Endodermal cell (in vitro differentiated cells): ENCODE measurements at places on chromosomes 6 and 20.
A peak's percentile ranks its signal among the peaks of the same experiment; 100 is the strongest.

GRCh38 chr6:111222341-111222740 lies 135.0 kb downstream of the SLC16A10 start:
- DNase-seq = no peak

DNA sequence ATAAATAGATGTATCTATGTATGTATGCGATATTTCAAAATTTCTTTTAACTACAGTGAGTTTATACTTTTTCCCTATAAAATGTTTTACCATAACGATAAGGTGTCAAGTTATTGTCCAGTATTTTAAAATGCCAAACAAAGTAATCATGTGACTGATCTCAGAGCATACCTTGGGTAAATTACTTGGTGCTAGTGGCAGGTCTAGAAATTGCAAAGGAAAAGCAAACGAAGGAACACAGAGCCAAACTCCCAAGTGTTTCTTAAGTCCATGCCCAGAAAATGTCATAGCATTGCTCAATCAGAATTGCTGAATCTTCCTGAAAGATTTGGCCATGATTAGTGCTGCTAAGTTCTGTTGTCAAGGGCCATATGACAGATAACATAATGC lies 77.5 kb downstream of the CAP2 start:
- no peak for DNase-seq

- DNase-seq = peak; percentile 36
Measured at GRCh38 chr6:14278006-14278405, 160.4 kb downstream of the CD83 start.

GRCh38 chr6:46221222-46221793 lies 50.5 kb upstream of the ENPP5 start:
- no peak for DNase-seq

GRCh38 chr6:39388606-39389483 lies 66.3 kb upstream of the KCNK16 start:
- no peak for DNase-seq

DNA sequence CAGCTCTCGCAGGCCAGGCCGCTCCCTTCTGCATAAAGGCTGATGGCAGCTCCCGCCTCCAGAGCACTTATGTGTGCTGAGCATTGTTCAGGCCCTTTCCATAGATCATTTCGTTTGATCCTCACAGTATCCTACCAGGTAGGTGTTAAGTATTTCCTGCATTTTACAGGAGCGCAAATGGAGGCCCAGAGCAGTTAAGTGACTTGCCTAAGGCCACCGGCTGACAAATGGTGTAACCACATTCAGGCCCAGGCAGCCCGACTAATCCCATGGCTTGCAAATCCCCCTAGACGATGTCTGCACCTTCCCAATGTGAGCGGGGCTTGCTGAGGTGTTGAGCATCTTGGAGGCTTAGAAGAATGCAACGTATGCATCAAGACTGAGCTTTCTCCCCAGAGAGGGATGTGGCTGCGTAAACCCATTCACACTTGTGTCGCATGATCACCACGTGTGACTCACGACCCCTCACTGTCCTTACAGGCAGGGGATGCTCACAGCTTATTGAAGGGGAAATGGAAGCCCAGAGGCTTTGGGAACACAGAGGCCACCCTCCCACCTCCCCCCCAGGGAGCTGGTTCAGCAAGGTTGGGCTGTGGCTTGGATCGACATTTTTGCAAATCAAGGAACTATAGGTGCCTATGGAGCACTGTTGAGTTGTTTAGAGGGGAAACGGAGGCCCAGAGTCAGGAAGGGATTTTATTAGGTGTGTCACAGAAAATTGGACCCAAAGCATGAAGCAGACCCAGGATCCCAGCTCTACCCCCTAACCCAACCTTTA lies 7.0 kb downstream of the BPIFB2 start:
- peak; percentile 97 for DNase-seq

DNA sequence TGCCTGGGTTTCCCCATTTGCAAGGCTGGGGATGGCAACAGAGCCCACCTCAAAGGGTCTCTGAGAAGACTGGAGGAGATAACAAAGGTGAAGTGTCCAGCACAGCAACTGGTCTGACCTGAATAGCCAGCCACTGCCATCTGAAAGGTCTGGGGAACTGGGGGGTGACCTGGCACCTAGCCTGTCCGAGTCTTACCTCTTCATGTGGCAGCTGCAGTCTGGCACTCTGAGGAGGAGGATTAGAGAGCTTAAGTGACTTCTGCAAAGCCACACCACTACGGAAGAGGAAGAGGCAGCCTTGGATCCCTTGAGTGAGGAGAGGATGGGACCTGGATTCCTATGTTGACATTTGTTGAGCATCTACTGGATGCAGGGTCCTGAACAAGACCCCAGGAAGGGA lies 22.2 kb downstream of the C20orf203 start:
- peak; percentile 41 for DNase-seq

GRCh38 chr20:60210779-60211617 lies 252.8 kb downstream of the CDH26 start:
- DNase-seq = peak; percentile 92

DNA sequence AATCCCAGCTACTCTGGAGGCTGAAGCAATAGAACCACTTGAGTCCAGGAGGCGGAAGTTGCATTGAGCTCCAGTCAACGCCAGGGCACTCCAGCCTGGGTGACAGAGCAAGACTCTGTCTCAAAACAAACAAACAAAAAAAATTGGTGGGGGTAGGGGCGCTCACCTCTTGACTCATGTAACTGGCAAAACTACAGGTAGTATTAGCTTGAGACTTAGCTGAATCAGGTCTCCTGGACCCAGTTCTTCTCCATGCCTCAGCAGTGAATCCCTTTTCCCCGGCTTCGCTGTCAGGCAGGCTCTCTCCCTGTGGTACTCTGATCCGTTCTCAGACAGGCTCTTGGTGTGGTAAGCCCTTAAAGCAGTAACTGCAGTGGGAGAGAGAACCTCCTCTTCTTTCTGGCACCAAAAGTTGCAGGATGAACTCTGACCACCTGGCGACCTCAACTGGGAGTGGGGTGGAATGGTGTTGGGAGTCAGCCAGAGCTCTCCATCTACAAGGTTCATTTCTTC lies 12.9 kb downstream of the SLC9A8 start:
- peak; percentile 70 for DNase-seq

GRCh38 chr6:14682812-14683211 lies 563.1 kb upstream of the JARID2 start:
- no peak for DNase-seq

DNA sequence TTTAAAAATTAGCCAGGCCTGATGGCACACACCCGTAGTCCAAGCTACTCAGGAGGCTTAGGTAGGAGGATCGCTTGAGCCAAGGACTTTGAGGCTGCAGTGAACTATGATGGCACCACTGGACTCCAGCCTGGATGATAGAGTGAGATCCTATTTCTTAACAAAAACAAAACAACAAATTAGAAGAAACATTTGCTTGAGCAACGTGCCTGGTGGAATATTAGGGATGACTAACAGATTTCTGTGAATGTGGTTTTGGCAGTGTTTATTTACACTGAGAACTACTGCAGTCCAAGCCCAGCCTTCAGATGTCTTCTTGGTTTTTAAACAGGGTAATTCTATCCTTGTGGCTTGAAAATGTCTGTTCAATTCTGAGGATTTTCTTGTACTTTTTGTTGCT lies 9.2 kb downstream of the PPP1R3G start:
- no peak for DNase-seq

DNA sequence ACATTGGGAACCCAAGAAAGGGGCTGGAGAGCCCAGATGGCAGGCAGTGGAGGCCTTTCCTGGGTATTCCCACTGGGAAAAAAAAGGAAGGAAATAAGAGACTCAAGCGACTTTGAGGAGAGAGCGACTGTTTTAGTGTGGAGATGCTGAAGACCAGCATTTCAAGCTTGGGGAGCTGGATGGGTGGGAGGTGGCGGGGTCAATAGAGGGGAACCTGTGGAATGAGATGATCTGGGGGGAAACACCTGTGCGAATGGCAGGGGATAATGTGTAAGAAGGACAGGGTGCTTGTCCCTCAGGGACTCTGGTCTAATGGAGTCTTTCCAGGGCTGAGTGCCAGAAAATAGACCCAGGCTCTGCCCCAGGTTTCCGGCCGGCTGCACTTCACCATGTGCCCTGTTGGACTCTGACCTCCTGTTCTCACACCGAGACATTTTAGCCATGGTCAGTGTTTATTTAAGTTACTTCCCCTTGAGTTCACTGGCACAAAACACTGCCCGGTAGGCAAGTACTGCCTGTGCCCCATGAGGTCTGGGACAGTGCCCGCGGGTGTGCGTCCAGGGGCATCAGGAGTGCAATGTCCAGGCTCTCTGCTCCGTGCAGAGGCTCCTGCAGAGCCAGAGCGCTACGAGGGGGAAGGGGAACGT lies 50.4 kb upstream of the NKX2-2 start:
- DNase-seq = peak; percentile 23

DNA sequence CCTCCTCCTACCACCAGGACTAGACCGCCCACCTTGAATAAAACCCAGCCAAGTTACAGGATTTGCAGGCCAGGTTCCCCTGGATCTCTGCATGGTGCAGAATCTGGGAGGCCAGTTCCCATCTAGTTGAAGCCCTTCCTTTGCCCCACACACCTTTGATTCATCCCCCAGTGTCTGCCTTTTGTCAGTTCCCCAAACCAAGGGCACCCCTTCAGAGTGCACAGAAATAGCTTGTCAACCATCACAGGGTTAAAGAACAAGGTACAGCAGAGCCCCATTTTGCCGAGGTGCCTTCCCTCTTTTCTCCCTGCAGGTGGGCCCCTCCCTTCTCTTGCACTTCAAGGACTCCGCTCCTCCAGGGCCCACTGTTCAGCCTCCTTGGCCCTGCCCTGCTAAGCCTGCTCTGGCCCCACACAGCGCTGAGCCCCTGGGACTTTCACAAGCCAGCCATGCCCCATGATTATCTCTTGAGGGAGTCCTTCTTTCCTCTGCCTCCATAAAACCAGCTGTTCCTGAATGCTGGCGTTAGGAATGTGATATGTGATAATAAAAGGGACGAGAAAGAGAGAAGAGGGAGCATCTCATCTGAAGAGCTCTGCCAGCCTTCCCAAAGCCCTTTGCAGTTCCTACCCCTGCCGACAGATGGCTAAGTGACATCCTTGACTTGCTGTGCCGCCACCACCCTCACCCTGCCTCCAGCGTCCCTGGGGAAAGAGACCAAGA lies 280.3 kb downstream of the CDC5L start:
- peak; percentile 94 for DNase-seq

- DNase-seq = no peak
Measured at GRCh38 chr20:46913329-46914044, 18.8 kb downstream of the EYA2 start.

GRCh38 chr20:24185791-24186190 lies 197.2 kb upstream of the GGTLC1 start:
- no peak for DNase-seq

GRCh38 chr6:111211411-111212030 lies 124.2 kb downstream of the SLC16A10 start:
- DNase-seq = peak; percentile 51

- DNase-seq = no peak
Measured at GRCh38 chr6:139308936-139309603, 17.3 kb upstream of the TXLNB start.

- no peak for DNase-seq
Measured at GRCh38 chr6:24574809-24575208, 71.2 kb downstream of the KIAA0319 start.

DNA sequence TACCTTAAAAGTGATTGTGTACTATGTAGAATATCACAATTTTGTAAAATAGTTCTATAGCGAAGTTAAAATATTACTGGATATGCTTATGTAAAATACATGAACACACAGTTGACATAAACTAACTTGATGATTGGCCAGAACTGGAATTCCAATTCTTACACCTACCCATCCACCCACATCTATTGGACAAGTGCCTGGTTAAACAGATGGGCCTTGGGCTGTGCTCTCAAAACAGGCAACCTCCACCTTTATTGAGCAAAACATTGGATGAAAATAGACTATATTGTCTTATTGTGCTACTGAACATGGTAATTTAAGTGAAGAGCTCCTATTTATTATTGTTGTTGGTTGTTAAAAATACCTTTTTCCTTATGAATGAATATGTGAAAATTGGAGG lies 154.0 kb upstream of the FLRT3 start:
- no peak for DNase-seq

GRCh38 chr6:11930240-11930639 lies 81.9 kb upstream of the HIVEP1 start:
- no peak for DNase-seq

GRCh38 chr6:34587851-34588250 lies 31.7 kb upstream of the SPDEF start:
- DNase-seq = peak; percentile 24

DNA sequence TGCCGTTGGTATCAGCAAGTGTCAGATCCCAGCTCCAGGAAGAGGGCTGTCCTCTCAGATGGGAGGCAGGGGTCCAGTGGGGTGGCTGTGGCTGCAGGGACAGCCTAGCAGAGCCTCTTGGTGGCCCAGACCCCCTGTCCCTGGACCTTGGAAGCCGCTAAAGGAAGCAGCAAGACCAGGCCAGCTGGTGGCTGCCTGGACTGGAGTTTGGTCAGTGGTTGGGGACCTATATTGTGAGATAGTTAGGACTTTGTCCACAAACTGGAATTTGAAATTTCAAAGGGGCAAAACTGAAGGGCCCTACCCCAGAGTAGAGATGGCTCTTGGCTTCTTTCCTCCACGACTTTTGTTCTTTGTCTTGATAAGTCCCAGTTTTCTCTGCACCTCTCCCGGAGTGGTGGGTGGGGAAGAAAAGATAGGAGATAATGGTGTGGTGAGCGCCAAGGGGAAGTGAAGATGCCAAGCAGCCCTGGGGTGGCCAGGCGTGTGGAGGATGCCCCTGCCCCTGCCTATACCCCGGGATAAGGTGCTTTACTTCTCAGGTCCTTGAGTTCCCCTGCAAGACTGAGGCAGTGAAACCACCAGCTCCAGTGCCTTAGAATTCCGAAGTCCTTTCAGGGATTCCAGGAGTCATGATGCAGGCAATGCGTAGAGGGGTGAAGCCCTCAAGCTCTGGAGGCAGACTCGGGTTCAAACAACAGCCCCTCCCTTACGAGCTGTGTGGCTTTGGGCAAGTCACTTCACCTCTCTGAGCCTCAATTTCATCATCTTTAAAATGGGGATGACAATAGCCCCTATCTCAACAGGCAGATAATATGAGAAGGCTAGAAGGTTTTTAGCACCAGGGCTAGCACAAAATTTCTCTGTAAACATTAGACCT lies 40.2 kb downstream of the HNF4A start:
- peak; percentile 26 for DNase-seq

DNA sequence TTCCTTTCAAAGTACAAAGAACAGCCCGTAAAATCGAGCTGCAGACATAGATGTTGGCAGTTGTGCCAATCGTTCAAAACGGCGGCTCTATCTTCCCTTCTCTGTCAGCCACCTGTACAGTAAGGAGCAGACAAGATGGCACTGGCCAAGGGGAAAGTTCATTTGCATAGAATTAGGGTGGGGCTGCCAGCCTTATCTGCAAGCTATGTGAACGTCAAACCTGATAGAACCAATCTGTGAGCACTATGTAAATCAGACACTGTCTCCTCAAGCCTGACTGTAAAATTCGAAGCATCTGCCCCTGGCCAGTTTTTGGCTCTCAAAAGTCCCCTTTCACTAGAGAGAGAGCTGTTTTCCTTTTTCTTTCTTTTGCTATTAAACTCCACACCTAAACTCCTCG lies 374.5 kb downstream of the EPM2A start:
- DNase-seq = no peak

DNA sequence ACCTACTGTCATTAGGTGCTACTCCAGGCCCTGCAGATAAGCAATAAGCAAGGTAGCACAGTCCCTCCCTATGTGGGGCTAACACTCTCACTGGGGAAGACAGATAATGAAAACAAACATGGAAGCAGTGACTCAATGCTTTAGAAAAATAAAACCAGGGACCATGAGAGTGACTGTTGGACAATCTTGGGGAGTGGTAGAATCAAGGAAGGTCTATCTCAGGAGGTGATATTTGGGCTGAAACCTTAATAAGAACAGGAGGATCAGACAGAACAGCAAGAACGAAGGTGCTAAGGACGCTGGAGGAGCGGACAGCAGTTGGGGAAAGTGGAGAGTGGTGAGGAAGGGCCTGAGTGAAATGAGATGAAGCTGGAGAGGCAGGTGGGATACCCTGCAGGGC lies 58.2 kb downstream of the BANF2 start:
- DNase-seq = no peak
